ENCODE measurements at places on chromosomes 3 and 15. TPM values are rescaled to one million over a fixed set of nuclear protein-coding genes. Genes with fewer than 3 reads are reported as not detected.

RTP3 gene
- total RNA-seq = not detected

DUOXA2 gene
- total RNA-seq = not detected

GRCh38 chr15:67820992-67821783, 4.1 kb upstream of the SKOR1 start:
- peak; percentile 94 for DNase-seq

- no peak for DNase-seq
These were observed 29.9 kb downstream of the SLC49A4 start for GRCh38 chr3:122824465-122825381.

DNA sequence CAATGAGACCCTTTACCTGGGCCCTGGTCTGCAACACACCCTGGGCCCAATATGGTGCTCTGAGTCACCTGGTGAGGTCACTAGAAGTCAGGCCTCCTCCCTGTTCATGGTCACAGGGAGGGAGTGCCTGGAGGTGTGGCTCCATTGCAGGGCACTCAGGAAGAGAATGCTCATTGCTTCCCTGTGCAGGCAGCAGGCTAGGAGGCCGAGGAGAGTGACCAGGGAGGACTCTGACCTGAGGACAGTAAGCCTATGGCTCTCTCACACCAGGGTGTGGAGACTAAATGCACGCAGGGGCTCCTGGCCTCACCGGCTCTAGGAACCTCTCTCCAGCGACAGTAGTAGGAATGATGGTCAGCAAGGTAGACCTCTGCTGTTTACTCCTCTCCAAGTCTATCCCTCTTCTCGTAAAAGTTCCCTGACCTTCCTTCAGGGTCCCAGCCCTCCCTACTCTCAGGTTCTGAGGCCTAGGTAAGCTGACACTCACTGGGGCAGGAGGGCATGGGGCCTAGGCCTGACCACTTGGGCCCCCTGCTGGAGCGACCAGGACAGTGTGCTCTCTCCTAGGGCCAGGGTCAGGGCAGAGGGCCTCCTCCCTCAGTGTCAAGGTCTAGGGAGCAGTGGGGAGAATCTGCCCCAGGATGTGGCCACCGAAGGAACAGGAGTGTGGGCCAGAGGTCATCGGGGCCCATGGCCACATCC, 9.6 kb upstream of the SLCO2A1 start:
- no peak for DNase-seq

DNA sequence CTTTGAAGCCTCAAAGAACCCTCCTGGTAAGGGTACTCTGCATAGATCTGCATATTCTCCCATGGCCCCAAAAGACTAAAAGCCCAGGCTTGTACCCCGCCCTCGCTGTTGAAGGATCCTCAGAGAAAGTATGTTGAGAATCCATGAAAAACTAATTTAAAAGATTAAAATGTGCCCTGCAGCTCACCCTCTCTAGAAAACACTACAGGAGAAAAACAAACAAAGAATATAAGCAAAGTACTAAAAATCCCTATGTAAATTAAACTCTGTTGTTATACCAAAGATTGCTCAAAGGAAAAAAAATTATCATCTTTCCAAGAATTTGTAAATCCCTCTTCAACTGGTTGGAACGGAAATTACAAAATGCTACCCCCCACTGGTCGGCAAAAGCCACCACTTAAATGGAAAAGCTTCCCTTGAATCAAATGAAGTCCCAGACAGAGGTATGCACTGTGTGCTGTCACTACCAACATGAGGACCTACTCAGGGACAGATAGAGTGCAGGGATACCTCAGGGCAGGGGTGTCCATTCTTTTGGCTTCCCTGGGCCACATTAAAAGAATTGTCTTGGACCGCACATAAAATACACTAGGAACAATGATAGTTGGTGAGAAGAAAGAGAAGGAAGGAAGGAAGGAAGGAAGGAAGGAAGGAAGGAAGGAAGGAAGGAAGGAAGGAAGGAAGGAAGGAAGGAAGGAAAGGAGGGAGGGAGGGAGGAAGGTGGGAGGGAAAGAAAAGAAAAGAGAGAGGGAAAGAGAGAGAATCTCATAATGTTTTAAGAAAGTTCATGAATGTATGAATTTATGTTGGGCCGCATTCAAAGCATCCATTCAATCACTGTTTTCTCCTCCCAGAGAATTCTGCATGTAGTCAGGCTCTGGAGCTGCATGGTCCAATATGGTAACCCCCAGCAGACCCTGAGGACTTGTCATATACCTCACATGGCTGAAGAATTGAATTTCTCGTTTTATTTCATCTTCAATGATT, 88.1 kb downstream of the MAGI1 start:
- no peak for DNase-seq
